ENCODE measurements at places on chromosomes 3 and 15.

- DNase-seq = peak; percentile 60
Observed at GRCh38 chr3:13042127-13042701, 31.0 kb downstream of the IQSEC1 start.

- DNase-seq = no peak
Observed at GRCh38 chr3:56415652-56416051, 52.6 kb downstream of the ERC2 start.

DNA sequence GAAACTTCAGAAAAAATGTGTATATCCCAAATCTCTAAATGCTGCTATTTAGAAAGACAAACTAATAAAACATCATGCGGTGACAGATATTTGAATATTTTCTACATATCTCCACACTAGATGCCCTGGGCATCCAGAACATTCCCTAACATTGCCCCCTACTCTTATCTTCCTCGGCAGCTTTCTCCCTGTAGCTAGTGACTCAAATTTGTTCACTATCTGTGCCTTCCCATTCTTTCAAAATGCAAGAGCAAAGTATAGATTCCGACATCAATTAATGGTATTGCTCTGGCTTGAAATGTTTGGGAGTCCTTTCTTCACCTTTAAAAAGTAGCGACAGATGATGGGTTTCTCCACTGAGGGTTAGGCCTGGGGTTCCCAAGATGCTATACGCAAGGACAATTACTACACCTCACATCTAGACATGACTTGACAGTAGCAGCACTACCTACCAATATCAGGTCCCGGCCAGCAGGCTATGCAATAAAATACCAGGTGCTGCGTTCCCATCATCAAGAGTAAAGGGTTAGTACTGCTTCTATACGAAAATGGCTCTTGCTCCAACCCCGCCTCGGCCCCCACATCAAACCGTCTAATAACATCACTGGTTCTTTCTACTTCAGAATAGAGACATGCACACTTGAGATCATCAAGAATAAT is 631 bp downstream of the UBR1 start:
- DNase-seq = no peak

GRCh38 chr3:184626923-184627322 is 65.3 kb downstream of the EPHB3 start:
- DNase-seq = no peak
